ENCODE measurements at places on chromosomes 4 and X. TPM values are rescaled to one million over a fixed set of nuclear protein-coding genes. Genes with fewer than 3 reads are reported as not detected.
A peak's percentile ranks its signal among the peaks of the same experiment; 100 is the strongest.

AR gene
- 0.67 TPM for total RNA-seq

TMSB15A gene
- 0.88 TPM for total RNA-seq

FAM184B gene
- total RNA-seq, result 0.94 TPM

GRCh38 chr4:83490876-83491450 is 6.1 kb upstream of the ABRAXAS1 start:
- DNase-seq, result no peak

DNA sequence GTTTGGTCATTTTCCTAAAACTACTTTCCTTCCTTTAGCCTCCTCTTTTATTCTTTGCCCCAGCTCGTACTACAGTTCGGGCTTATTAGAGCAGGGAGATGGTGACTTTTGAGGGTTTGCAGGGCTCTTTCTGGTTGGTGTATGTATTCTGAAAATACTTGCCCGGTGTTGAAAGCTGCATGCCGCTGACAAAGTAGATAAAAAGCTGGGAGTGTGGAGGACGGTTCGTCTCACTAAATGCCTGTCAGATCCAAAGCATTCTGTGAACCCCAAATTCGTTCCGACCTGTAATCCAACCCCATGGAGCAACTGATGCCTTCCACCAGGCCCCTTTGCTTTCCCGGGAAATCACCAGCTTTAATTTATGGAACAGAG is 19.2 kb downstream of the TRIM2 start:
- DNase-seq, result no peak

- DNase-seq, result peak; percentile 62
Measured at GRCh38 chrX:133921764-133922389, 63.5 kb downstream of the GPC3 start.
